Stimulated activated CD4-positive, alpha-beta T cell treated with anti-CD3 and anti-CD28 coated beads, Interleukin-15, amount 100 ng/mL, for 1 hour (primary cell): ENCODE measurements at places on chromosomes 16 and 17.
A peak's percentile ranks its signal among the peaks of the same experiment; 100 is the strongest.

GRCh38 chr17:38673707-38674013, 1.1 kb downstream of the EPOP start:
- no peak for DNase-seq

DNA sequence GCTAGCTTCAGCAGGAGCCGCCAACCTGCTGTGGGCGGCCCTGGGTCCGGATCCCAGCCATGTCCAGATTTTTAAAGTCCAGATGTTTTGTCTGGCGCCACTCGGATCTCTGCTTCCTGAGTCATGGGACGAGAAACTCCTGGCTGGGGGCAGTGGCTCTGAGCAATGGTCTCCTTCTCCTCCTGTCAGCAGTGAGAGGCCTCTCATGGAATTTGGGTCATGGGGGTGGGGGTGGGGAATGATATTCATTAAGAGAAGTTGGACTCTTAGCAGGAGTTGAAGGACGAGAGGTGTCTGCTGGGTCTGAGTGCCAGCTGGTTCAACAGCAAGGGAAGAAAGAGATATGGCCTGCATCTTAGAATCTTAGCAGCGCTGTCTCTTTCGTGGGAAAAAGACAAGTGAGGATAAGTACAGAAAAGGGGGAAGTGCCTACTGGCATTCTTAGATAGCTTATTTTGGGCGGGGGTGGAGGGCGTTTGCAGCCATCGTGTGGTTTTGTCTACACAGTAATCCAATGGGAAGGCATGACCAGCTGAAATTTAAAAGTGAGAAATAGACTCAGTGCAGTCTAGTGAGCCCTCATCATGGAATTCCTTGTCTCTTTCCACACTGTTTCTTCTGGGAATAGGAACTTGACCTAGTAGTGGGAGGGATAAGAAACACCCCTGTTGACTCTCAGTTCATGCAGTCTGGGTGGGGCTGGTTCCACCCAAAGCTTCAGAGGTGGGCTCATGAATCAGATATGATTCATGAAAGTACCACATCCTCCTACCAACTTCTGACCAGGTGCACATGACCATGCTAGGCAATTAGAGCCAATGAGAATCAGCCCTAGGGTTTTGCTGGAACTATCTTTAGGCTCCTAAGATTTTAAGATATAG, 80.5 kb downstream of the MYH13 start:
- no peak for DNase-seq

DNA sequence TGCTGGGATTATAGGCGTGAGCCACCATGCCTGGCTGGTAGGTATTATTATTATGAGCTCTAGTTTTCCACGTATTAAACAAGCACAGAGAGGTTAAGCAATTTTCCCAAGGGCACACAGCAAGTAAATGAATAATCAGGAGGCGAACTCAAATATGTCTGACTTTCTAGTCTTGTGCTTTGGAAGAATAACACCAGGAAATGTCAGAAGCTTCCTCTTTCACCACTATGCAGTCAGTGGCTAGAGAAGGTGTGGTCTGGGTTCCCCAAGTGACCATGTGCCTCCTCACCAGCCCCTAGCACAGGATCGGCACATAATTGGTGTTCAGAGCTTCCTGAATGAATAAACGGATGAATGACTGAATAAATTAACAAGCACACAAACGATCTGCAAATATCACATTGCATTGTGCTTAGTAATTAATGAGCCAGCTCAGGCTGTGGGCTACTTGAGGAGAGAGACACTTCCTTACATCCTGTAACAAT, 21.6 kb upstream of the SCNN1B start:
- DNase-seq, result no peak

GRCh38 chr17:61005358-61005757, 327.7 kb downstream of the BCAS3 start:
- no peak for DNase-seq

GRCh38 chr17:57773557-57773956, 28.5 kb upstream of the CCDC182 start:
- no peak for DNase-seq

DNA sequence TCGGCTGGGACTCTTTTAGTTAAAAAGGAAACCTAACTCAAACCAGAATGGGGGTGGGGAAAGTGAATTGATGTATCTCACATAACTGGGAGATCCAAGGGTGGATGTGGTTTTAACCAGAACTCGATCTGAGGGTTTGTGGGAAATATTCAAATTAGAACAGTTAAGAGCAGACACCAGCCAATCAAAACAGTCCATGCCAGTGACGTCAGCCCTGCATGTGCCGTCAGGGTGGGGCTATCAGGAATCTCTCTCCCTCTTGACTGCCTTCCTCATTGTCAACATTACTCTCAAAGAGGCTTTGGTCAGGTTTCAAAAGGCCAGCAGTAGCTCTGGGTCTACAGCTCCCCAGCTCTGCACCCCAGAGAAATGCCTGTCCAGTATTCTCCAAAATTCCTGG, 94.2 kb upstream of the HSBP1 start:
- DNase-seq, result no peak

DNA sequence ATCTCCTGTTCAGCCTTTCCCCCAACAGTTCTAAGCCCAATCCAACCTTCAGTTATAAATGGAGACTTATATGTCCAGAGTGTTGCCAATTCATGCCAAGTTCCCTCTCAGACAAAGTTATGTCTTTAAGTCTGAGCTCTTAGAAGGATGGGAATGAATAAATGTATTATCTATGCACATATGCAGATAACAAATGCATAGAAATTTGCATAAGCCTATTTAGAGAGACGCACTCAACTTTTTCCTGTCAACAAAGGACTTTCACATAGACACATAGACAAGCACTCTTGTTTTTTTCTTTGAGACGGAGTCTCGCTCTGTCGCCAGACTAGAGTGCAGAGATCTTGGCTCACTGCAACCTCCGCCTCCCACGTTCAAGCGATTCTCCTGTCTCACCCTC, 95.1 kb downstream of the SOX9 start:
- DNase-seq, result no peak

DNA sequence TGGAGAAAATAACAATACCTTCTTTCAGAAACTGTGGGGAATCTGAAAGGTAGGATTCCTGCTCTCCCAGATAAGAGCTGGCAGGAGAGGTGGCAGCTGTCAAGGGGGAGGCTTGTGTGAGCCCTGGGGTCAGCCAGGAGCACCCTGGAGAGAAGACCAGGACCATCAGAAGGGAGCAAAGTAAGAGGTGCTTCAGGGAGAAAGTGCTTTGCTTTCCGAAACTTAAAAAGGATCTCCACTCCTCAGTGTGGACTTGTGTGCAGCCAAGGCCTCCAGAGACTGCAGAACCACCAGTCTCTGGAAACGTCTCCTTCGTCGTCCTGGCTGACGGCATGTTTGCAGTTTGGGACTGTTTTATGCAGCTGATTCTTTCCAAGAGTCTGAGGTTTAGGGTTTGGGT, 13.7 kb upstream of the SOX9 start:
- DNase-seq, result no peak

GRCh38 chr16:74448990-74449389, 27.7 kb upstream of the CLEC18B start:
- no peak for DNase-seq

GRCh38 chr17:48997103-48997826, at the start of gene IGF2BP1:
IGF2BP1 (plus strand) TSS chr17:48997385; CDS start chr17:48997746, 361 bp downstream.
- DNase-seq, result peak; percentile 18

DNA sequence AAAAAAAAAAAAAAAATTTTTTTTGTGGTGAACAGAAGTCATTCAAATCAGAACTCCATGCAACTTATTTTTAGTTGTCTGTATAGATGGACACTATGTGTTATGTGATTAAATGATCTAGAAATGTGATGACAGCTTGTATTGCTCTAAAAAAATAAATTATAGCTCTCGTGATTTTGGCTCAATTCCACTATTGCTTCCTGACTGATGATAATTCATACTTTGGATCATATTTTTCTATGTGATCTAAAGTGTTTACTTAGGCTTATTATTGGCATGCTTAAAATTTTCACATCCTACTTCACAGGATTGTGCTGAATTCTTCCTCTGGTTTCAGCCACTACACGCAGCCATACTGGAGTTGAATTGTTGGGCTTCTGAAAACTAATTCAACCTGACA, 76.8 kb downstream of the RPGRIP1L start:
- no peak for DNase-seq

DNA sequence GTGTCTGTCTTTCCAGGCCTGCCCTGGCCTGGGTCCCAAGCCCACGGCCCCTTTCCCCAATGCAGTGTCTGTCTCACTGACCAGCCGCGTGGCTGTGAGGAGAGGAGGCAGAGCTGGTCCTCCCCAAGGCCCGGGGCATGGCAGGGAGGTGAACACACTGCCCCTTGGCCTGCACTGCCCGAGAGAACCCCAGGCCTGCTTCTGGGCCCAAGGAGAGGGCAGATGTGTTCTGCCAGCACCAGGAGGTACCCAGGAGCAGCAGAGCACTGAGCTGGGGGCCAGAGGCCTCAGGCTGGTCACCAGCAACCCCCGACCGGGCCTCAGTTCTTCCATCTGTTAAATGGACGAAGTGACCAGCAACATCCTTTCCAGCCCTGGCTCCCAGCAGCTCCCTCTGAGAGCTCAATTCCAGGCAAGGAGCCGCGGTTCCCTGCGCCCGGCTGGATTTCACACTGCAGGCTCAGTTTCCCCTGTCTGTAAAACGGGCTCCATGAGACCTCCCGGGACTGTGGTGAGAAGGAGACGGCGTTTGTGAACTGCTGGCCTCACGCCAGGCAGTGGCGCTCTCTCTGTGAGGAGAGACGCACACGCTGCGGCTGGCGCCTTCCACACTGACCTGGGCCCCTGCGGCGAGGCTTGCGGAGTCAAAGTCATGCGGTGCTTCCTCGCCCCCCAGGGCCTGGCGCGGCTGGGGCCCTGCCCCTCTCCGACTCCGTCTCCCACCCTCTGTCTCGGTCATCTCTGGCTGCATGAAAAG, 8.1 kb upstream of the ZFPM1 start:
- no peak for DNase-seq

- DNase-seq, result no peak
Measured at GRCh38 chr17:77212833-77213777, 72.3 kb downstream of the SEC14L1 start.

- DNase-seq, result no peak
Measured at GRCh38 chr16:84496991-84497390, 7.5 kb downstream of the MEAK7 start.

DNA sequence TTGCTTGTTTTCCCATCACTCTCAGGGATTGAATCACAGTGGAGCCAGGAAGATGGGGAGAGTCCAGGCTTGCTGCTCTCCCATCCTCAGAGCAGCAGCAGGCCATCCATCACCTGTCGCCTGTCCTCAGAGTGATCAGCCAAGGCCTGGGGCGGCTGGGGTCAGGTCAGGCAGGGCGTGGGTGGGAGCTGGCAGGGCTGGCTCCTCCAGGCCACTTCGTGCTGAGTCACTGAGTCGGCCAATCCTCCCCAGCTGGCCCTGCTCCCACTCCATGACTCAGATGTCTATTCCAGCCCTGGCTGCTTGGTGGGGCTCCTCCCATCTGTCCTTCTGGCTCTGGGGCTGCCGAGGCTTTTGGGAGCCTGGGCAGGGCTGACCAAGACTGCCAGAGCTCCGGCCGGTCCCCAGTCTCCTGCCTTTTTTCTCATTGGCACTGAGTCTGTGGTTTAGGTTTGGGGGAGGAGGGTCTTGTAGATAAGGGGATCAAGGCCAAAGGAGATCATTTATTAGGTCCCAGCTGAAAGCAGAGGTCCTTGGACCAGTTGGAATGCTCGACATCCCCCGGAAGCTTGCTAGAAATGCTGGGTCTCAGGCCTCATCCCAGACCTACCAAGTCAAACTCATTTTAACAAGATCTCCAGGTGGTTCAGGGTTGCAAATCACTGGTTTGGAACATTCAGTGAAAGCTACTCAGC, 72.7 kb downstream of the ABCC1 start:
- DNase-seq, result no peak

GRCh38 chr16:54027062-54027461, 259.5 kb downstream of the IRX3 start:
- no peak for DNase-seq

GRCh38 chr16:88013766-88014251, 62.6 kb downstream of the BANP start:
- no peak for DNase-seq

DNA sequence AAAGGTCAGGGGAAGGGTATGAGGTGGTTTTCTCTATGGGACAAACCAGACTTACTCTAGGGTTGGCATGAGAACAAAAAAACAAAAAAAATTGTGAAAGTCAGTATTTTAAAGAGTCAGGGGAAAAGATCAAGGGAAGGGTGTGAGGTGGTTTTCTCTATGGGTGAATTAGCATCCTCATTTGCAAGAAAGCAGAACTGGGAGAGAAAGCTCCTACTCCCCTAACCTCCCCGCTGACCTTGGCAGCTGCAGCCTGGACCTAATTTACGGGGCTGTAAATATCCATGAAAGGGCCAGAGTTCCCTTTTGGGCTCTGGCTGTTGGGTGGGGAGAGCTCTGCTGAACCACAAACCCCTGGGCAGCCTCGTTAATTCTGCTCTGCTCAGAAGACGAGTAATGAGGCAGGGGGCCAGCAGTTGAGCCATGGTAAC, 10.6 kb downstream of the RHBDL3 start:
- DNase-seq, result no peak

DNA sequence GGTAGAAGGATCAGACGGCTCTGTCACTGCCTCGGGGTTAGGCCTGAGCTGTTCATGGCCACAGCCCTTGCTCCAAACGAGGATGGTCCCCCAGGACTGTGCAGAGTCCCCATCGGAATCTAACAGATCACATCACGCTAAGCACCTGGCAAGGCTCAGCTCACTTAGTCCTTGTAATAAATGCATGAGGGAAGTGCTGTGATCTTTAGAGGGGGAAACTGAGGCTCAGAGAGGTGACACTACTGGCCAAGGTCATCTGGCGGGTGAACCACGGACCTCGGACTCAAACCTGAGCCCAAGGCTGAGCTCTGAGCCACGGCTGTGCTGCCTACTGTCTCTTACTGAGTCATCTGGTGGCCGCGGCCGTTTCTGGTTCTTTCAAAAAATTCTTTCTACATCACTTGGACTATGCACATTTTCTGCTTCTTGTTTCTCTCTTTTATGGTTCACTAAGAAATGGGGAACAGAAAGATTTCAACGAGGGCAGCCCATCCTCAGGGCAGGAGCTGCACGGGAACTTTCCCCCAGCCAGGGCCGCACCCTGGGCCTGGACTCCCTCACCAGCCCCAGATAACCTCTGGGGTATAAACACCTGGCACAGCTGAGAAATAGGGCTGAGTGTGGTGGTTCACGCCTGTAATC, 55.6 kb downstream of the COTL1 start:
- DNase-seq, result no peak

GRCh38 chr17:77194179-77194578, 53.4 kb downstream of the SEC14L1 start:
- no peak for DNase-seq

DNA sequence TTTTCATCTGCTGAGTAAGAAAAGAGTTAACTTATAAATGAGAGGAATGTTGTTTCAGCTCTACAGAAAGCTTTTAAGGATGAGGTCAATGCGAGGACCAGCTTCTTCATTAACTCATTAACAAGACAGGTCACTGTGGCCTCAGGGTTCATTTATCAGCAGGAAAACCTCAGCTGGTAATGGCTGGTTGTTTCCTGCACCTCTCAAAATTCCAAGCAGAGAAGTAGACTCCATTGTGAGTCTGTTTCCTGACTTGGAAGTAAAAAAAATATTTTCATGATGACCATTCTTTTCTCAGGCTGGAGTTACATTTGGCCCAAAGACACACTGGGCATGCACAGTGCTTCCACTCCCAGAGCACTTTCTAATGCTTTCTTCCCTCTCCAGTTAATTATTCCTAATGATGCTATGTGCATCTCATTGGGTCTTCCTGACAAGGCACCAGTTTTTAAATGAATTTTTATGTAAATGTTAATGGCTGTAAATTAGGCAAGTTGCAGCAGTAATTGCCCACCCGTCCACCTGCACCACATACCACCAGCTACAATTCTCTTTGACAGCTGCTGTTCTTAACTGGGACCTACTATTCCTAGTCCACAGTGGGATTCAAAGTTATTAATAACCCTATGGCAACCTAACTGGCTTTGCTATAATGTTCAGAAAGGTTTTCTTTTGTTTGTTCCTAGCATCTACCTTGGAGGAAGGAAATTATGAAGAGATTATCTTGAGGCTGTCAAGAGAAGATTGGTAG, 89.5 kb upstream of the BCAR1 start:
- no peak for DNase-seq
